Regular cardiac myocyte (primary cell): ENCODE measurements at places on chromosomes 1 and 21. TPM values are rescaled to one million over a fixed set of nuclear protein-coding genes. Genes with fewer than 3 reads are reported as not detected.

The PEX11B gene
- total RNA-seq = 19.9 and 23.7 TPM in 2 replicates

The PYHIN1 gene
- not detected in 2 replicates for total RNA-seq

The ENAH gene
- 140 and 173 TPM in 2 replicates for total RNA-seq

The GNAT2 gene
- under 0.01 TPM in 2 replicates for total RNA-seq

The HTR1D gene
- total RNA-seq = not detected in 2 replicates
